ENCODE measurements at places on chromosomes 2 and 18.
A peak's percentile ranks its signal among the peaks of the same experiment; 100 is the strongest.

DNA sequence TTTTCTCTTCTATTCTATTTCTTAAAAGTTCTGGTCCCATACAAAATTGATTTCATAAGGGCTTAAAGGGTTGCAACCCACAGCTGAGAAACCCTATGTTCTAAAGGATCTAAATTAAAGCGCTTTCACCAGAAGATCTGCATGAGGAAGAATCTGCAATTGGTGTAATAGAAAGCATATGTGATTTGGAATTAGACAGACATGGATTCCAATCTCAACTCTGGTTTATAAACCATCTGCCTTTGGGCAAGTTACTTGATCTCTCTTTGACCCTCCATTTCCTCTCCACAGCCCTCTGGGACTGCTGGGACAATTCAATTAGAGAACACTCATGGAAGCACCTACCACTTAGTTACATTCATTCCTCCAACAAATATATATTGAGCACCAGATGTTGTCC is 178.7 kb downstream of the ANTXR1 start:
- peak; percentile 29 for DNase-seq

DNA sequence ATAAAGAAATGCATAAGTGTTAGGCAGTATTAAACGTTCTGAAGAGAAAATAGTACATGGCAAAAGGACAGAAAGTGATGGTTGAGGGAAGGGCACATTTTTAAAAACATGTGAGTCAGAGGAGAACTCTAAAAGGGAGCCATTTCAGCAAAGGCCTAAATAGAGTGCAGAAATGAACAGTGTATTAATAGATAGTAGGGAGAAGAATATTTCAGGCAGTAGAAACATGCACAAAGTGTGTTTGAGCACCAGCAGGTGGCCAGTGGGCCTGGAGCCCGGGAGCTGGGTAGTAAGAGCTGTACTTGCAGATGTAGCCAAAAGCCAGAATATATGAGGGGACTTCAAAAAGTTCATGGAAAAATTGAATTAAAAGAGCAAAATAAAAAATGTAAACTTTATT is 288.1 kb upstream of the FIGN start:
- no peak for DNase-seq

GRCh38 chr2:43708178-43708577 is 31.9 kb upstream of the C1GALT1C1L start:
- DNase-seq = no peak

DNA sequence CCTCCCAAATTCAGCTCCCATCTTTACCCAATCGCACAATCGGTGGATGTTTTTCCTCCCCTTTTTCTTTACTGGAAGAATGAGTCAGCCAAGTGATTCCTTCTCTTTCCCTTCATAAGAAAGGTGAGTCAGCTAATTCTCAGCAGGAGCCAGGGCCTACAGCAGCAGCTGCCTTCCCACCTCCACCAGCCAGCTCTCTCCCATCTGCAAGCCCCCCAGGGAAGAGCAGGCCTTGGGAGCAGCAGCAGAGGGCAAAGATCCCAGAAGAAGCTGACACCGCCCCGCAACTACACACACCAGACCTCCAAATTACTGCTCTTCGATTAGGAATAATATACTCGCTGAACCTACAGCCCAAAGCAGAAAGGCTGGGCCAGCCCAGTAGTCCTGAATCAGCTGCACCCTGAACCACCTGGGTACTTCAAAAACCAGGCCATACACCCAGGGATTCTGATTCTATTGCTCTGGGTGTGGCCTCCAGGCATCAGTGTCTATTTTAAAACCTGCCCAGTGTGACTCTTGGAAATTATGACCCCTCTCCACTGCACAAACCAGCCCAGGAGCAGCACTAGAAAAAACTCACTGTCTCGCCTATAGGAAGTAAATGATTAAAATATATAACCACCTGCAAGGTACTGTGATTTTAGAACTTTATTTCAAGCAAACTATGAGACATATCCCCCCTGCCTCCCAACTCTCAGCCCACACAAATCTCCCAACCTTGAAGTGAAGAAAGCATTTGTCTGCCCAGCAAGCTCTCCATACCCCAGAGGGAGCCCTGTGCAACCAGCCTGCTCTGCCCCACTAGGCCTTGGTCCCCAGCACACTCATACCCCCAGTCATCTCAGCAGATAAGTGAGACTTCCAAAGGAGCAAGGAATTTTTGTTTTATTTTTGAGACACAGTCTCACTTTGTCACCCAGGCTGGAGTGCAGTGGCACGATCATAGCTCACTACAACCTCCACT is 7.3 kb downstream of the SFXN5 start:
- peak; percentile 46 for DNase-seq

DNA sequence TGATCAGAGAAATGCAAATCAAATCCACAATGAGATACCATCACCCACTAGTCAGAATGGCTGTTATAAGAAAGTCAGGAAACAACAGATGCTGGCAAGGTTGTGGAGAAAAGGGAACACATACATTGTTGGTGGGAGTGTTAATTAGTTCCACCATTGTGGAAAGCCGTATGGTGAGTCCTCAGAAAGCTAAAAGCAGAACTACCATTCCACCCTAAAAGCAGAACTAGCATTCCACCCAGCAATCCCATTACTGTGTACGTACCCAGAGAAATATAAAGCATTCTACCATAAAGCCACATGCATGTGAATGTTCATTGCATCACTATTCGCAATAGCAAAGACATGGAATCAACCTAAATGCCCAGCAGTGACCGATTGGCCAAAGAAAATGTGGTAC is 60.7 kb downstream of the ANKRD62 start:
- no peak for DNase-seq

DNA sequence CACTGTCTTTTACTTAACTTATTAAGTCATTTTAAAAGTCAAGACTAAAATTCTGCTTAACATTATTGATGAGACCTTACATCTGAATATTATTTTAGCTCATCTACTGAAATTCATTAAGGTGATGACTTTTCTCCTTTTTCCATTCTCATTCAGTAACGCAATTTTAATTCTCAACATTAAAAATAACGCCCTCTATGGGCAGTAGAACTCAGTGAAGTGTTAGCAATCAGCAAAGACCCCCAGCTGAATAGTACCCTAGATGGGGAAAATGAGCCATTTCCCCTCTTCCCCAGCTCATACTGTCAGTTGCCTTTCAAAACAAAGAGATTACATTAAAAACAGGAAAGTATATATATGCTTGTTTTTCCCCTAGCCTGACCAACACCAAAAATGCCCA is 203.3 kb downstream of the NR4A2 start:
- no peak for DNase-seq

DNA sequence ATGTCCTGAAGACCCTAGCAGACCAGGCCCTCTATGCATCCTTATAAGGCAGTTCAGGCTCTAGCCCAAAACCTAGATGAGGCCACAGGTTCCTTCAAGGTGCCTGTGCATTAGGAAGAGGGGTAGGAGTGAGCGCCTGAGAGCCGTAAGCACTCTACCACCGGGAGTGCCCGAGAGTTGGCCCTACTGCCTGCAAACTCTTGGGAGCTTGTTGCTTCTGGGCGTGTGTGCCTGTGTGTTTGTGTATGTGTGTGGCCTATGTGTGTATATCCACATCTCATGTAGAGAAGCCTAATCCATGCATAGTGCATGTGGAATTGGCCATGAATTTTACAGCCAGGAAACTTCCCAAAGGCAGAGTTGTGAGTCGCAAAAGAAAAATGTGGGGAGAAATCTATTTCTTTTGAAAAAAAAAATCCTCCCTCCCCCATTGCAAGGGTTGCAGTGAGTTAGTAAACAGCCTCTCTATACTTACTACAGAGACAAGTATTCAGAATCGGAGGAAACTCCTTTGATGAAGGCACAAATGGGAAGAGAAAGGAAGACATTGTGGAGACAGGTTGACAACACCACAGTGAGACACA is 96.8 kb downstream of the ADD2 start:
- DNase-seq = no peak

GRCh38 chr2:14363137-14363536 is 269.4 kb upstream of the LRATD1 start:
- DNase-seq = no peak

- no peak for DNase-seq
Measured at GRCh38 chr2:64260817-64261216, 116.6 kb upstream of the PELI1 start.

DNA sequence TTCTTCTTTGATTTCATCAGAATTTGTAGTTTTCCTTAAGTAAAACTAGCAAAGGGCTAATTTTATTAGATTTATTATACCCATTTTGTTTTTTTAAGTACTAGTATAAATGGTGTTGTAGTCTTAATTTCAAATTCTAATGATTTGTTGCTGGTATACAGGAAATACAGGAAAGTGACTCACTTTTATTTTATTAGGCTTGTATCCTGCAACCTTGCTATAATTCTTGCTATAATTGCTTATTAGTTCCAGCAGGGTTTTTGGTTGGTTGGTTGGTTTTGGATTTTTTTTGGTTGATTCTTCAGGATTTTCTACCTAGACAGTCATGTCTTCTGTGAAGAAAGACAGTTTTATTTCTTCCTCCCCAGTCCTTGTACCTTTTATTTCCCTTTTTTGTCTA is 110.6 kb upstream of the IL1R2 start:
- no peak for DNase-seq

GRCh38 chr2:62895632-62896009 is 155.0 kb upstream of the OTX1 start:
- peak; percentile 3 for DNase-seq

DNA sequence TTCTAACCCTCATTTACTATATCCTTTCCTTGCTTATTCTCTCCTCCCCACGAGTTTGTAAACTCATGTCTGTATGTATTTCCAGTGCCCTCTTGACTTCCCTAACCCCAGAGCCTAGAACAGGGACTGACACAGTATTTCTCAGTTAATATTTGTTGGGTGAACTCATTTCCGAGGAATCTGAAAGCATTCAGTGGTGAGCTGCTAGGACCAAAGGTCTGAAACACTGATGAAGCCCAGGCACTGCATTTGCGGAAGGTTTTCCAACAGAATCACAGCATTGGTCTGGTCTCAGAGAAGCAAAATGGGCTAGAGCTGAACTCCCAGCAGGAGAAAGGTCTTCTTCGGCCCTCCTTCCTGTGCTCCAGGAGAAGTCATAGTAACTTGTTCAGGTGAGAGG is 56.8 kb downstream of the SOX11 start:
- DNase-seq = no peak

DNA sequence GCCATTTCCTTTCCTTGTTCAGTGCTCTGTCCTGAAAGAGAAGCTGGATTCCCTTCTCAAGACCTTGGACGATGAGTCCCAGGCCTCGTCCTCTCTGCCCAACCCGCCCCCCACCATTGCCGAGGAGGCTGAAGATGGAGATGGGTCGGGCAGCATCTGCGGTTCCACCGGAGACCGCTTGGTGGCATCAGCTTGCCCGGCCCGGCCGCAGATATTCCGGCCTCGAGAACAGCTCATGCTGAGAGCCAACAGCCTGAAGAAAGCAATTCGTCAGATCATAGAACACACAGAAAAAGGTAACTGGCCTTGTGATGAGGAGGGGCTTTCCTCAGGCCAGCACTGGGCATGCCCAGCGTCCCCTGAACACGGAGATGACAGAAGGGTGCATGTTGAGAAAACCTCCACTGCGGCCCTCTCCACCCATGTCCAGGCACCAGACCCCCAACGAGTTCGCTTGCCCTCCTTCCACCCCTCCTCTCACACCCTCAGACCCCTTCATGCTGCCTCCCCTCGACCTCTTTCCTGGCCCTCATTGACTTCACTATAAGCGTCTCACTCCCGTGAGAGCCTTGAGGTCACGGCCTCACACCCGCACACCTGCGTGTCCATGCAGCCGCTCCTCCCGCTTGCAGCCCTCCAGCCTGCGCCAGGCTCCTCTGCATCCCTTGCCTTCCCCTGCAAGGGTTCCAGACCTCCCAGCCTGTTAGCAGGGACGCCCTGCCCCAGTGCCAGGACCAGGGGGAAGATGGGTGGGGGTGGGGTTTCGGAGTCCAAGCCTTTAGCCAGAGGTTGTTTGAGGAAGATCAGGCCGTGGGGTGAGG is 95.0 kb downstream of the DGKD start:
- DNase-seq = no peak

GRCh38 chr18:25326361-25326952 is 25.5 kb downstream of the ZNF521 start:
- peak; percentile 65 for DNase-seq

Data from AG09309 (cell line).